ENCODE measurements at places on chromosomes 5 and 9.

- no peak for DNase-seq
Observed at GRCh38 chr5:68612972-68613371, 397.4 kb downstream of the PIK3R1 start.

DNA sequence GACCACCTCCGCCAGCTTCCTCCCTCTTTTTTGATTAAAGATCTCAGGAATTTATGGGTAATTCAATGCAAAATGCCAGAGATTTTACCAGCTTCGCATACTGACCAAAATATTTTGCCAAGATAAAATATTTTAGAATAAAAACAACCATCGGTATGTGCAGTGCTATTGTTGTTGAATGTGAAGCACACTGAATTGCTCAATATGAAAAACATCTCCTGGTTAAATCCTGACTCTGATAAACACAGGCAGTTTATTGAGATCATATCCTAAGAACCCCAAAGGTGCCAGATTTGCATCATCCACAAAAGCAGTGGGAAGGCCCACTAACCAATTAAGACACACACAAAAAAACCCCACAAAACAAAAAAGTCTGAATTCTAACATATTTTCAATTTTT lies 202.4 kb downstream of the GLIS3 start:
- DNase-seq, result no peak

- DNase-seq, result no peak
Observed at GRCh38 chr9:84996029-84996428, 326.5 kb downstream of the NTRK2 start.

- DNase-seq, result no peak
Observed at GRCh38 chr9:136623842-136624183, 38.9 kb upstream of the EGFL7 start.

- no peak for DNase-seq
Observed at GRCh38 chr5:134957920-134958608, 9.6 kb upstream of the CATSPER3 start.

DNA sequence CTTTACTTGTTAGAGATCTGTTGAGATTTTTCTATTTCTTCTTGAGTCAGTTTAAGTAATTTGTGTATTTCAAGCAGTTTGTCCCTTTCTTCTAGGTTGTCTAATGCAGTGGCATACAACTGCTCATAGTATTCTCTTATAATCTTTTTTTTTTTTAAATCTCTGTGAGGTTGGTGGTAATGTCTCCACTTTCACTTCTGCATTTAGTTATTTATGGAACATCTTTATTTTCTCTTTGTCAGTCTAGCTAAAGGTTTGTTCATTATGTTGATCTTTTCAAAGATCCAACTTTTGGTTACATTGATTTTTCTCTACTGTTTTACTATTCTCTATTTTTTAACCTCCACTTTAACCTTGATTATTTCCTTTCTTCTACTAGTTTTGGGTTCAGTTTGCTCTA lies 13.8 kb downstream of the FOXE1 start:
- DNase-seq, result no peak
